Vein endothelial cell (primary cell): ENCODE measurements at places on chromosomes 12 and 14. TPM values are rescaled to one million over a fixed set of nuclear protein-coding genes. Genes with fewer than 3 reads are reported as not detected.

Gene BCAT1
- 217 and 236 TPM in 2 replicates for total RNA-seq

Gene SIX1
- 0.33 and 0.48 TPM in 2 replicates for total RNA-seq

Gene CACNA2D4
- 0.65 and 1.3 TPM in 2 replicates for total RNA-seq

Gene CLEC4C
- total RNA-seq = not detected in 2 replicates

Gene SLC7A7
- total RNA-seq = 6.9 and 11.4 TPM in 2 replicates

Gene TSPAN9
- total RNA-seq = 71.5 and 79.3 TPM in 2 replicates

Gene OR10G2
- total RNA-seq = not detected in 2 replicates

Gene SPIC
- not detected in 2 replicates for total RNA-seq

Gene AKAP6
- 0.57 and 0.98 TPM in 2 replicates for total RNA-seq

Gene B4GALNT3
- total RNA-seq = not detected in 2 replicates

Gene CLEC1B
- total RNA-seq = not detected in 2 replicates

Gene CDK2
- 27.1 and 33.1 TPM in 2 replicates for total RNA-seq

Gene AGAP2
- total RNA-seq = 0.29 and 0.33 TPM in 2 replicates

Gene RND1
- 3.9 TPM in 2 replicates for total RNA-seq

Gene CABP1
- not detected in 2 replicates for total RNA-seq

Gene BHLHE41
- total RNA-seq = 0.67 and 2.0 TPM in 2 replicates

Gene RHOJ
- 209 and 210 TPM in 2 replicates for total RNA-seq

Gene PPM1H
- total RNA-seq = 2.3 and 4.3 TPM in 2 replicates
